ENCODE measurements at places on chromosomes 7 and 10.

DNA sequence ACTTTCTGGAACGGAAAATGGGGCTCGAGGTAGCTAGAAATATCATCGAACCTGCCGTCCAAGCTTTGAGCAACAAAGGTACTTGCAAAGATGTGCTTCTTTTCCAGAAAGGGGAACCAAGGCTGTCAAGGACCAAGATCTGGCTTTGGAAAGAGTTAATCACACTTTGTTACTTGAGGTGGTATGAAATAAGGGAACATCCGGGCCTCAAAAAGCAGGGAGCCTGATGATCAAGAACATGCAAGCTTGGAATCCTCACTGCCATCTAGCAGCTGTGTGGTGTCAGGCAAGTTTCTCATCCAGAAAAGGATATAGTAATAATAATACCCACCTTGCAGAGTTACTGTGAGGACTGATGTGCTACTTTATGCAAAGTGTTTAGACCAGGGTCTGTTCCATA, 329.5 kb downstream of the GRID1 start:
- no peak for DNase-seq

DNA sequence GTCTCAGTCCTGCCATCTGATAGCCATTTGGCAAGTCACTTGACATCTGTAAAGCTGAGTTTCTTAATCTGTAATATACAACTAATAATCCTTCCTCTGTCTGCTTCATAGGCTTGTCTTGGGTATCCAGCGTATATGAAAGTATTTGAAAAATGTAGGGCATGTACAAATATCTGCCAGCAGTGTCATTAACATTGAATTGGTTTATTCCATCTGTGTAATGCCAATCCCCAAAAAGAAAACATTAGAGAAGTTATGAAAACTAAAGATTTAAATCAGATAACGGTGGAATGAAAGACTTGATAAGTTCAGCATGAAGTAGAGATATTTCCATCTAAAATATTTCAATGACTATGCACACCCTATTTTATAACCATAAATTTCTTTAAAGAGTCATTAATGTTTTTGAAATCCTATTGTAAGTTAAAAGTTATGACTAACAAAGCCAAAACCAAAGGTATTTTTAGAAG, 9.8 kb upstream of the RTKN2 start:
- DNase-seq = no peak

- DNase-seq = peak; percentile 22
These were observed 34.8 kb upstream of the ADO start for GRCh38 chr10:62769574-62770242.

DNA sequence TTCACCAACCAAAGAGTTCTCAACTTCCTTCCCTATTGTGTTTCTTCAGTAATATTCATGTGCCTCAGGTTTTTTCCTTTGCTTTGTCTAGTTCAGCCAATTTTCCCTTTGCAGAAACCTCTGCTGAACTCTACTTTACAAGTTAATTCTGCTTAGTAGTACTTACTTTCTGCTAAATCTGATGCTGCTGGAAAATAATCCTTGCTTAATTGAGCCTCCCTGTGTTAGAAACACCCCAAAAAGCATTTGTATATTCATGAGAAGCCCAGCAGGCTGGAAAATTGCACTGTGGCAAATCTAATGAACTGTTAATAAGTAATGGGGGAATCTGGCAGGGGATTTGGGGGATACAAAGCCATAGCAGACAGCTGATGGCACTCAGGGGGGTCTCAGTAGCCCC, 78.5 kb downstream of the CDCA7L start:
- DNase-seq = no peak

GRCh38 chr7:73622909-73623797, 1.2 kb downstream of the MLXIPL start:
- no peak for DNase-seq

GRCh38 chr7:16559497-16560179, 33.0 kb downstream of the LRRC72 start:
- no peak for DNase-seq

GRCh38 chr7:157687845-157688532, 351.2 kb downstream of the DNAJB6 start:
- DNase-seq = no peak

DNA sequence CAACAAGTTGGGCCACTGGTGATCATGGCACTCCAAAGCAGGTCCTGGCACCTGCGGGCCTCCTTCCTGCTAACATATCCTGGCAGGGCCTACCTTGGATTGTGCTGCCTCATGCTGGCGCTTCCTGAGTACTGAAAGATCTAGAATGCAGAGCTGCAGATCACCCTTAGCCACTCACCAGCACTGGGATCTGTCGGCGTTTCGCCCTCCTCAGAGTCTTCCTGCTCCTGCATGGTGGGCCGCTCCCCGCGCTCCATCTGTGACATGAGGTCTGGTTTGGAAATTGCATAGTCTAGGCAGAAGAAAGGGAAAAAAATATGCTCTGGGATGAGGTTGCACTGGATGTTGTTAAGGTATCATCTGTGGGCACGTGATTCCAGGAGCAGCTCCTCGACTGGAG, 10.0 kb downstream of the ZNF777 start:
- no peak for DNase-seq

GRCh38 chr7:143494622-143495021, 16.9 kb downstream of the TAS2R41 start:
- DNase-seq = no peak

DNA sequence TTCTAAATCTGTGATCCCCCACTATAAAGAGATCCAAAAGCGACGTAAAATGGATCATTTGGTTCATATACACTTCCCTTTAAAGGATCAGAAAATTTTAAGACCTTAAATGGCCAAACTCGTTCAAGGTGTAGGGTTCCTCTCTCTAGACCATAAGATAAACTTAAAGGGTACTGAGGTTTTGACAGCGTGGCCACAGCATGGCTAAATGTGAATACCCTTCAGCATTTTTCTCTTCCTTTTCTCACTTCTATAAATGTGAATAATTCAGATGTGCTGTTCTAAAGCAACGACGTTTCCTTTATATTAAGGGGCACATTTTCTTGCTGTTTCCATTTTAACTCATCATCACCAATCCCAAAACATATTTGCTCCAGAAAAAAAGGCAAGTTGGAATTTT, 5.2 kb downstream of the ZCWPW1 start:
- no peak for DNase-seq

DNA sequence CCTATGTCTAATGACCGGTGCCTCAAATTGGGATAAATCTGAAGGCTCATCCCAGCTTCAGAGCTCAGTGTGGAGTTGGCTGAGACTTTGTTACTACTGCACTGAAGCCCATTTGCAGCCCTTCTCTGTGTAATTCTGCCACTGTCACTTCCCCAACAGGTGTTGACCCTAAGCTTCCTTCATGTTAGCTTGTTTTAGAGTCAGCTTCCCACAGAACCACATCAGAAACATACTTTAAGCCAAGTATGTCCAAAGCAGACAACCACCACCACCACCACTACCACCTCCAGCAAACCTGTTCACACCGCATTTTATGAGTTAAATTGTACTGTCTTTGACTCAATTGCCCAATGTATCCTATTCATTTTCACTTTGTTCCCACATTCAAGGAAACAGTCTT, 25.2 kb upstream of the GNAT3 start:
- DNase-seq = no peak

DNA sequence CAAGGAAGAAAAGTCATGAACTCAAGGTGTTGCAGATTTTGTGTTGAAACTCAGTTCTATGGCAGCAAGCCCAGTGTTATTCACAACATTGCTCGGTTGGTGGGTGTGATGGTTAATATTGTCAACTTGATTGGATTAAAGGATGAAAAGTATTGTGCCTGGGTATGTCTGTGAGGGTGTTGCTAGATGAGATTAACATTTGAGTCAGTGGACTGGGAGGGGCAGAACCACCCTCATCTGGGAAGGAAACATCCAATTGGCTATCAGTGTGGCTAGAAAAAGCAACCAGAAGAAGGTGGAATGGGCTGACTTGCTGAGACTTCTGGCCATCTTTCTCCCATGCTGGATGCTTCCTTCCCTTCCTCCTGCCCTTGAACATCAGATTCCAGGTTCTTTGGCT, 353.2 kb downstream of the ADRA2A start:
- no peak for DNase-seq

DNA sequence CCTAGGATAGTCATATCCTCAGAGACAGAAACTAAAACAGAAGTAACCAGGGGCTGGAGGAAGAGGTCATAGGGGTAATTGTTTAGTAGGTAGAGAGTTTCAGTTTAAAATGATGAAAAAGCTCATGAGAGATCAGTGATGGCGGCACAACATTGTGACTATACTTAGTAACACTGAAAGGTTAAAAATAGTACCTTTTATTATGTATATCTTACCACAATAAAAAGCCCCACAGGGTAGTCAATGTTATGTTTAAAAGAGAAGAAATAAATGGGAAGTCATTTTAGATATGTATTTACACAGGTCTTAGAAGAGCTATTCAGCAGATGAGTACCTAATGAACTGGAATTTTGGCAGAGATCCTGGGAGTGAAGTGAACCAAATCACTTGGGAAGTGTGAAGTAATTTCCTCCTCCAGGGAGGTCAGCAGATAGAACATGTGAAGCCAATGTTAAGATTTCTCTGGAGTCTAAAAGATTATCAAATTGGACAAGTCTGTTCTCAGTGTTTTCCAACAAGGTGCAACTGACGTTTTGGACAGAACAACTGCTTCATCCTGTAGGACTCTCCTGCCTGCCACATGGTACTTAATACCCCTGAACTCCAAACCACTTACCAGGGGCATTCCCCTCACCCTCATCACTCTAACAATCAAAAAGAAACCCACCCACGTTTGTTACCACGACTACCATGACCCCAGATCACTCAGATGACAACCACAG, 6.4 kb downstream of the CDCA7L start:
- DNase-seq = no peak

DNA sequence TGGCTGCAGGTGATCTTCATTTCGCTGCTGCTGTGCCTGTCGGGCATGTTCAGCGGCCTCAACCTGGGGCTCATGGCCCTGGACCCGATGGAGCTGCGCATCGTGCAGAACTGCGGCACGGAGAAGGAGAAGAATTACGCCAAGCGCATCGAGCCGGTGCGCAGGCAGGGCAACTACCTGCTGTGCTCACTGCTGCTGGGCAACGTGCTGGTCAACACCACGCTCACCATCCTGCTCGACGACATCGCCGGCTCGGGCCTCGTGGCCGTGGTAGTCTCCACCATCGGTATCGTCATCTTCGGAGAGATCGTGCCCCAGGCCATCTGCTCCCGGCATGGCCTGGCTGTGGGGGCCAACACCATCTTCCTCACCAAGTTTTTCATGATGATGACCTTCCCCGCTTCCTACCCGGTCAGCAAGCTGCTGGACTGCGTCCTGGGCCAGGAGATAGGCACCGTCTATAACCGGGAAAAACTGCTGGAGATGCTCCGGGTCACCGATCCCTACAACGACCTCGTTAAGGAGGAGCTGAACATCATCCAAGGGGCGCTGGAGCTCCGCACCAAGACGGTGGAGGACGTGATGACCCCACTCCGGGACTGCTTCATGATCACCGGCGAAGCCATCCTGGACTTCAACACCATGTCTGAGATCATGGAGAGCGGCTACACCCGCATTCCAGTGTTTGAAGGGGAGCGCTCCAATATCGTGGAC, 1.3 kb downstream of the CNNM2 start:
- DNase-seq = no peak

GRCh38 chr7:25389489-25390106, 161.3 kb upstream of the NPVF start:
- peak; percentile 43 for DNase-seq

- DNase-seq = no peak
These were observed 568.9 kb upstream of the MKI67 start for GRCh38 chr10:128694851-128695725.

GRCh38 chr7:387132-388022, 97.4 kb downstream of the FOXL3 start:
- no peak for DNase-seq

DNA sequence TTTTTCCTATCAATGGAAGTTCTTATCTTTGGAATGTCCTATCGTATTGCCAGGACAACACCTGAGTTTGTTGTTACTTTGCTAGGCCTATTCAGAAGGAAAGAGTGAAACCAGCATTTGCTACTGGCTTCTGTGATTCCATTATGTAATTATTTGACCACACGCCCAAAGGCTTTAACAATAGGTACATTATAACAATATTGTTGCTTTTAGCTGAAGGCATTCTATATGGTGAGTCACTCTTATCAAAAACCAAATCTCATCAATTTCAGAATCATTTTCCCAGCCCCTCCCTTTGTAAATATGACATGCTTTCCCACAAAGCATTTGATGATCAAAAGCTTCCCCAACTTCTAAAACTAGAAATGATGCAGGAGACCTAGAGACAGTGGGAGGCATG, 294.4 kb upstream of the NEBL start:
- DNase-seq = no peak

GRCh38 chr10:49827297-49827696, 65.2 kb upstream of the OGDHL start:
- no peak for DNase-seq

GRCh38 chr10:117241541-117242462, 888 bp downstream of the SLC18A2 start:
- no peak for DNase-seq

DNA sequence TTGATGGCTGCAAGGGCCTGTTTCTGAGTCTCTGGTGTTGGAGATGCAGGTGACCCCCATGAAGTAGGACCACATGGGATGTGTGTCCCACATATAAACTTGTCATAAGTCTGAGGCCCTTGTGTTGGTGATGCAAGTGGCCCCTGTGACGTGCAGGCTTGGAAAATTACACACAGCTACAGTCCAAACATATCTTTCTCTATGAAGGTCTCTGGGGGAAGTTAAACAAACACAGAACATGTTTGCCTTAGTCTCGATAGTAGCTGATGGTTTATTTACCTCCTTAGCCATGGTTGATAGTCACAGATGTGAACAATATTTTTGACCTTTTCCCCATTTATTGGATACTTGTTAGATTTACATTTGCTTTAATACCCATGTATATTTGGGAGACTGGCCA, 64.7 kb downstream of the ADCY1 start:
- no peak for DNase-seq

DNA sequence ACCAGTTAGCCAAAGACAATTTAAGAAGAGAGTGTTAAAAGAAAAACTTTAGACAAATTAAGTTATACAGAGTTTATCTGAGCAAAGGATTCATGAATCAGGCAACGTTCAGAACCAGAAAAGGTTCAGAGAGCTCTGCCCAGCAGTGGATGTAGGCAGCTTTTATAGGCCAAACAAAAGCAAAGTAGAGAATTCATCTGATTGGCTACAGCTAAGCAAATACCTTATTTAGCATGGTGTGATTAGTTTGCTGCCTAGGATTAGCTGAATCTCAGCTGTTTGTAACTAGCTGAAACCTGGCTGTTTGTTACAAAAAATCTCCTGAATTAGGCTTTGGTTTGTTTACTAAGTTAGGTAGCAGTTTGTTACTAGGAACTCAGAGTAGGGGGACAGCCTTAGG, 66.0 kb downstream of the SLC25A40 start:
- no peak for DNase-seq

DNA sequence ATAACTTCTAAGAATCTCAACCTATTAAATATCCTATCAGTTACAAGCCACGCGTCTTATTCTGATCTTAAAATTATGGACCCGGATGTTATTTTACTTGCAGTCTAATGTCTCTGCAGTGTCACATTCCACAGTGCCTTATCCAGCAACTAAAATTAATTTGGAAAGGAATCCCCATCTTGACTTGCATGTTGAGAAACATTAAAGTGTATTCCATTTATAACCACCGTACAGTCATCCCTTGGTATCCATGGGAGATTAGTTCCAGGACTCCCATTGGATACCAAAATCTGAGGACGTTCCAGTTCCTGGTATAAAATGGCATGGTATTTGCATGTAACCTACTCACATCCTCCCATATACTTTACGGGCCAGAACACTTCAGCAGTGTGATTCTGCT, 194.7 kb downstream of the ARHGAP21 start:
- no peak for DNase-seq

- DNase-seq = no peak
These were observed 33.6 kb downstream of the ABCB1 start for GRCh38 chr7:87567052-87567451.

GRCh38 chr10:35570397-35570796, 34.7 kb upstream of the GJD4 start:
- DNase-seq = no peak

All from NCI-H460 (cell line).